ENCODE measurements at places on chromosomes 4 and X.

GRCh38 chrX:153993978-153994377, 21.4 kb downstream of the TMEM187 start:
- no peak for DNase-seq

DNA sequence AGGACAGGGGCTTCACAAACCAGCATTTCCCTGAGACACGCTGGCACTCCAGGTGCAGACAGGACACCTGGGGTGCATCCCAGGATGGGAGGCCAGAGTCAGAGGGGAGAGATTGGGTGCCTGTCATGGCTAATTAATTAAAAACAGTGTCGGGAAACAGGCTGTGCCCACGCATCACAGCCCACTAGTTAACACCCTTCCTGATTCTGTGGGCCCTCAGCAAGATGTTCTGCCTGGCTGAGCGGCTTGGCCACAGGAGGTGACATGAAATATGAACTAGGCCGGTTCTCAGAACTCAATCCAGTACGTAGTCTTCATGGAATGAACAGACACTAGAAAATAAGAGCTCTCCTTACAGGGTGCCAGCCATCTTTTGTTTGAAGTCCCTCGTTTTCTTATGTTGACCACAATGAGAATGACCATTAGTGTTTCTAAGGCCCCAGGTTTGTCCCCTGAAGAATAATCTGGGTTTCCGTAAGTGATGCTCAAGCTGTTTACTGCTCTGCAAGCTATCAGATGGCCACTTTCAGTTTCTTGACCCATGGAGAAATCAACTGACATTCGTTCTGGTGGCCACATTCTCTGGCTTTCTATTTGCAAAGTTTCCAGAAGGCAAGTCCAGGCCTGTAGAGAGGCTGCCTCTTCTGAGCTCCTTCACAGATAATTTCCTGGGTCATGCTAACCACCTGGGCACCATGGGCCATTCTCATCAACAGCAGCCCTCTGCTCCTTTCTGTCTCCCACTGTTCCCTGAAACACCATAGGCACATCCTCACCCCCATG, 72.3 kb downstream of the SLC34A2 start:
- no peak for DNase-seq

GRCh38 chr4:38856046-38856445, 571 bp downstream of the TLR6 start:
- no peak for DNase-seq

DNA sequence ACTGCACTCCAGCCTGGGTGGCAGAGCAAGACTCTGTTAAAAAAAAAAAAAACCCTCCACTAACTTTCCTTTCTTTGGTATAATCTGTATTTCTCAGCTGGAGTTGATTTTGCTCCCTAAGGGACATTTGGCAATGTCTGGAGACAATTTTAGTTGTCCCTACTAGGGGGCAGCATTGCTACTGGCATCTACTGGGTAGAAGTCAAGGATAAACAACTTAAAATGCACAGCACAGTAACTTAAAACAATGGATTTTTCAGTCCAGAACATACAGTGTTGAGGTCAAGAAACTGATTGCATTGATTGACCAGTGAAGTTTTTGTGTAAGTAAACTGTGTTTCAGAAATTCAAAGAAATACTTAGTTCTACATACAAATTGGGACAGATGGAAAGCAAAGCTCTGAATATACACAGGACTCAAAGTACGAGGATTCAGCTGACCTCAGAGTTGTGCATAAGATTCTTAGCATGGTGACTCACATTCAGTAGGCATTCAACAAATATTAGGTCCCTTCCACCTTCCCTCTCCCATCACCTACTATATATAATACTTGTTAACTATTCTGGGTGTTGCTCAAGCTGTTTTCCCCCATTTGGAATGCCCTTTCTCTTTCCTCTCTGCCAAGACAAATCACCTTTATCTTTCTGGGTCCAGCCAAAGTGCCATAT, 8.8 kb downstream of the DDX53 start:
- DNase-seq: peak; percentile 1
